ENCODE measurements at places on chromosomes 12 and 14.

- DNase-seq = no peak
These were observed 68.0 kb upstream of the FAR2 start for GRCh38 chr12:29081101-29081500.

- DNase-seq = no peak
These were observed 29.1 kb downstream of the CRY1 start for GRCh38 chr12:107064243-107064642.

DNA sequence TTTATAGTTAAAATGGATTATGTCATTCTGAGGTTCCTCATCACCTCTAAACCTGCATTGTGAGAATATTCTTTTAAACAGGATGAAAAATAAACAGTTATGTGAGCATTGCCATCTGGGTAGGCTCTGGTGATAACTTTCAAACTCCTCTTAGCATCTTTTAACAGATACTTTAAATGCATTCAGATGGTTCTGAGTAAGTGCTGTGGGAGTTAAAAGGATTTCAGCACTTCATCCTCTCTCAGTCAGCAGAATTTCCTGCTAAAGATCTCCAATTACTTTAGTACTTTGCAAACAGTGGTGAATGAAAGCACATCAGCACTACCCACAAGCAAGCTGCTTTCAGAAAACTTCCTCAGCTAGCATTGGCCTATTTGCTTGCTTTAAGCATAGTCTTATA, 59.3 kb upstream of the TMTC1 start:
- DNase-seq = no peak

DNA sequence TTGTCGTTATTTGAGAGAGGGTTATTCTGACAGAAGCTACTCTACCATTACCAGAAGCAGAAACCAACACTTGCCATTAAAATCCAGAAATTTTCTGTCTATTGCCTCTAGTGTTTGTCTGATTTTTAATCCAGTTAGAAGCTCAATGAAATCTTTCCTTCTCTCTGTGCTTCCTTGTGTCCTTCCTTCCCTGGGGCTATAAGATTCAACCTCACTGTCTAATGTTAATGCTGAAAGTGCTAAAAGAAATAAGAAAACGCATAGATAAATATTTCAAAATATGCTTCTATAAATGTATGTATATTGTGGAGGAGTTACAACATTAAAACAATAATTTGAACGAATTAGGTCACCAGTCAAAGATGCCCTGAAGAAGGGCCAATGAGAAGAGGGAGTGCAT, 120.8 kb downstream of the SEC23A start:
- no peak for DNase-seq

DNA sequence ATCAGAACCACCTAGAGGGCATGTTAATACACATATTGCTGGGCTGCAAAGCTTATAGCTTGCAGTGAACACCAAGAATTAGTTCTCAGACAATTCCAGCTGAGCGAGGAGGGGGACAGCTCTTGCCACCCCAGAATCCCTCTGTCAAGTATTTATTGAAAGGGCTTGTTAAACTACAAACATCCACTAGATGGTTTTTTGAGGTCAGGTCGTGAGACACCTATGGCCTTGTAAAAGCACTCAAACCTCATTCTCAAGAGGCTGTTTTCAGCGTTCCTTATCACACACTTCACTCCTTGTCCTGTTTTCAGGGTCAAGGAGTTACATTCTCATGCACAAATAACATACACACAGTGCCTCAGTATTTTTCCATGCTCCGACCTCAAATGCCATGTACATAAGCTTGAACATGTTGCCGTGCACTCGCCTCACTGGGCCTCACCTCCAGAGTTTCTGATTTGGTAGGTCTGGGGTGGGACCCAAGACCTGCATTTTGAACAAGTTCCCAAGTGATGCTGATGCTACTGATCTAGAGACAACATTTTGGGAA, 98.8 kb upstream of the PTPRR start:
- no peak for DNase-seq

GRCh38 chr12:126051611-126052107, 986.4 kb downstream of the AACS start:
- peak; percentile 52 for DNase-seq

- DNase-seq = no peak
These were observed 51.8 kb upstream of the HIF1A start for GRCh38 chr14:61643555-61643954.

GRCh38 chr14:62031504-62031903, 269.3 kb downstream of the SNAPC1 start:
- peak; percentile 8 for DNase-seq

- no peak for DNase-seq
These were observed 107.9 kb upstream of the GZMB start for GRCh38 chr14:24741871-24742270.

DNA sequence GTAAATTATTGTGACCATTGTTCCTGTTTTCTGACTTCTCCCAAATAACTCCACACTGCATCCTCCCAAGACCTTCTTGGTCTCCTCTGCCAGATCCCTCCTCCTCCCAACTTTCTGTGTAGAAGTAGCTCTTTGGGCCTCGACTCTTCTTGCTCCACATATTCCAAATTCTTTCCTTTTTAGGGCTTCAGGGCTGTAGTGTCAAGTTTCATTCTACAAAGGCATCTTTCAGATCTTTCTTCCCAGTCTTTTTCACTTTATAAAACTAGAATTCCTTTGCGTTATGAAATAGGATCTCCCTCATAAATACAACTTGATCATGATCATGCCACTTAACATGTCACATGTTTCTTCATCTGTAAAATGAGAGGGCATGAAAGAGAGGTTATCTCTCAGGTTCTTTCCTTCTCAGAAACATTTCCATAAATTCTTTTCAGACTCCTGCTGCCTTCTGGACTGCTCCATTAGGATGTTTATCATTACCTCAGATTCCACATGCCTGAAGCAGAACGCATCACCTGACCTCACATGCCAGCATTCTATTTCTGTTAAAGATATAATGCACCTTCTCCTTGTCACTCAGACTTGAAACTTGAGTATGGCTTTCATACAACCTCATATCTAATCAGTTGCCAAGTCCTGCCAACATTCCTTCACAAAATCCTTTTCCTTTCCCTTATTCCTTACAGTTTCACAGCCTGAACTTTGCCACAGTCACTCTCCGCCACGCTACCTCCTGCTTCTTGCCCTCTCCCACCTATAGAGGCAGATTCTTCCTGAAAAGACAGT, 8.5 kb downstream of the SLC38A1 start:
- DNase-seq = no peak

DNA sequence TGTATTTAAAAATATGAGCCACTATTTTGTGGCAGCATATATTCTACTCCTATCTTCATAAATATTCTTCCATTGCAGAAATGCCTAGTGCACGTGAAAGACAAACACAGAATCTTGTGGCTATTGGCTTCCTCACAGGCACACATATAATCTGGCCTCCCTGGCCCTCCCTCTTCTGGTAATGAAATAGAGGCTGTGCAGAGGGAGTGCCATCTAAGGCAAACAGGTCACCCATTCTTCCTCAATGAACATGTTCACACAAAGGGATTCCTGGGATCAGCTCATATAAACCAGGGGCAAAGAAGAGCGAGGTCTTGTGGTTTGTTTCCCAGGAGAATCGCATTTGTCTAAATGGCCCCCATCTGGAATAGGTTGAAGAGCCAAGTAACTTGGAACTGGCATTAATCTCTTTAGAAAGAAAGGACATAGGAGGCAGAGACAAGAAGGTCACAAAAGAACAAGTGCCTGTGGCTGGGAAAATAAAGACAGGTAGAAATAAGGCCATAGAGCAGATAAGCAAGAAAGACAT, 171.6 kb upstream of the PTPRQ start:
- no peak for DNase-seq

DNA sequence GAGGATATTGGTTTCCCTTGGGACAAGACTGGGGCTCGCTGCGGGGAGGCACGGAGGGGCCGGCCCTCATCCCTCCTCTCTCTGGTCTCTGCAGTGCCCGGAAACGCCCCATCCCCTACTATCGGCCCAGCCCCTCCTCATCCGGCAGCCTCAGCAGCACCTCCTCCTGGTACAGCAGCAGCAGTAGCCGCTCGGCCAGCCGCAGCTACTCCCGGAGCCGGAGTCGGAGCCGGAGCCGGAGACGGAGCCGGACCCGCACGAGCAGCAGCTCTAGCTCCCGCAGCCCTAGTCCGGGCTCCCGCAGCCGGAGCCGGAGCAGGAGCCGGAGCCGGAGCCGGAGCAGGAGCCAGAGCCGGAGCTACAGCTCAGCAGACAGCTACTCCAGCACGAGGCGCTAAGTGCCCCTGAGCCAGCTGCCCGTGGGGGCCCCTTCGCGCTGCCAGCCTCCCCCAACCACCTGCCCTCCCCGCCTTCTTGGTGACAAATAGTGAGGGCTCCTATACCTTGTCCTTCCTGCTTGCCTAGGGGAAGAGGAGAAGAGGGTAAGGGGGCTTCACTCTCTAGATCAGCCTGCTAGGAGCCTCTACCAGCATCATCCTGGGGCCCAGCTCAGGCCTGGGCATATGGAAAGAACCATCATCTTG, 22.2 kb upstream of the HSPB8 start:
- no peak for DNase-seq

DNA sequence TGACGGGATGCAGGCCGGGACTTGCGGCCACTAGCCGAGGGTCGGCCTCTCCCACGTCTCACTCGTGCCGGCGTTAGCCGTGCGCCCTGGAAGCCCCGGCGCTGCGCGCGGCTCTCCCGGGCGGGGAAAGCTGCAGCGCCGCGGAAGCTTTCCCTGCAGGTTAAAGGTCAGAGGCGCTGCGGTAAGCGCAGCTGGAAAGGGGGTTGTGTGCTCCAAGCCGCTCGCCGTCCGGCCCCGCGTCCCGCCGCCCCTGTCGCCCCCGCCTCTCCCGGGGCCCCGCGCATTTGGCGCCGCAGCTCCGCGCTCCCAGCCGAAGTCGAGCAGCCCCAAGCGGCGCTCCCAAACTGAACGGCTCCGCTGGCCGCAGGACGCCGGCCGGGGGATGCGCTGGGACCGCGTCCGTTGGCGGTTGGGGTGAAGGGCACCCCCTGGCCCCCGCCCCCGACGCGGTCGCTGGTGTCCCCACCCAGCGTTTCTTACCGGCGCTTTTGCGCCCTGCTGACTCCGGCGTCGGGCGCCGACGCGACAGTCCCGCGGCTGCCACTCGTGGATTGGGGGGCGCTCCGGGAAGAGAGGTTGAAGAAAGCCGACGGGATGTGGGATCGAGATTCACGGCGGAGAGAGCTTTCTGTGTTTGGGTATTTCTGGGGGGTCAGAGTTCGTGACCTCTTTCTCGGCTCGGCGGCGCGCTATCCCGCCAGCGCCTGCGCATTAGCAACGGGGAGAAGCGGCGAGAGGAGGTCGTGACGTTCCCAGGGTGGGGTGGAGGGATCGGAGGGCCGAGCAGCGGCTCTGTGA, at the start of gene NR2C1:
NR2C1 (minus strand) TSS at position 719 of the 798 bp plus-strand sequence. CDS start 6,234 bp downstream, outside the sequence.
- peak; percentile 95 for DNase-seq

DNA sequence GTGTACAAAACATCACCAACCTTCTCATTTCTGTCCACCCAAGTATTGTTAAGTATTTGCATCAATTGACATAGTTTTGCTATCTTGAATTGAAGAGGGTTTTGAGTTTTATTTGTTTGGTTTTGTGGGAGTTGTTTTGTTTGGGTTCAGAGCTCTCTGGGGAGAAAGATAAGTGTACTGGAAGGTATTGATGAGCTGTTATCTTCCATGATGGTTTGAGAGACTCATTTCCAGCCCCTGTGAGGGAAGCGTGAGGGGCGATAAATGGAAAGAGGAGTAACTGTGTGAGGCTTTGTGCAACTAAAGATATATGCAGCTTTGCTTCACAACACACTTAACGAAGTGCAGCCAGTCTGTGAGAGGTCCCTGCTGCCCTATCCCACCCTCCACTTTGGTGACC, 15.7 kb upstream of the CIPC start:
- DNase-seq = no peak

- DNase-seq = no peak
These were observed 18.3 kb downstream of the KCTD10 start for GRCh38 chr12:109458771-109459208.

GRCh38 chr12:111826316-111826715, 15.7 kb upstream of the MAPKAPK5 start:
- DNase-seq = no peak

GRCh38 chr12:52846356-52846970, 2.3 kb downstream of the KRT78 start:
- no peak for DNase-seq

- no peak for DNase-seq
These were observed 18.7 kb upstream of the MLEC start for GRCh38 chr12:120668091-120668867.

GRCh38 chr14:79686196-79686595, 525.1 kb downstream of the DIO2 start:
- DNase-seq = no peak

- peak; percentile 25 for DNase-seq
These were observed 58.6 kb upstream of the TMEM263 start for GRCh38 chr12:106897082-106897481.

DNA sequence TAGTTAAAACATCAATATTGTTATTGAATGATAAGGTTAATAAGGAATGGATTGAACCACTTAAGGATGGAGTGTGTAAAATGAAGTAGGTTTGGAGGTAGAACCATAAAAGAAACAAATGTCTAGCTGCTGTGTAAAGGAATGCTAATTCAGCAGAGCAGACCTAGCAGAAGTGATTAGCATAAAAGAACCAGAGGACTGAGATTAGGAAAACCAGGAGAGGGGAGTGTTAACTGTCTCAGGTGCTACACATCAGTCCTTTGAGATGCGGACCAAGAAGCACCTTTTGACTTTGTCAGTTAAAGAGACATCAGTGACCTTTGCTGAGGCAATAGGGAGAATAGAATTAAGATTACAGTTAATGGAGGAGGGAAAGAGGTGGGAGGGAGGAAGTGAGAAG, 84.5 kb downstream of the PLEKHA5 start:
- DNase-seq = no peak

GRCh38 chr14:102525219-102525928, 15.8 kb upstream of the ANKRD9 start:
- peak; percentile 78 for DNase-seq

- no peak for DNase-seq
These were observed 13.0 kb upstream of the TMTC2 start for GRCh38 chr12:82673698-82674097.

DNA sequence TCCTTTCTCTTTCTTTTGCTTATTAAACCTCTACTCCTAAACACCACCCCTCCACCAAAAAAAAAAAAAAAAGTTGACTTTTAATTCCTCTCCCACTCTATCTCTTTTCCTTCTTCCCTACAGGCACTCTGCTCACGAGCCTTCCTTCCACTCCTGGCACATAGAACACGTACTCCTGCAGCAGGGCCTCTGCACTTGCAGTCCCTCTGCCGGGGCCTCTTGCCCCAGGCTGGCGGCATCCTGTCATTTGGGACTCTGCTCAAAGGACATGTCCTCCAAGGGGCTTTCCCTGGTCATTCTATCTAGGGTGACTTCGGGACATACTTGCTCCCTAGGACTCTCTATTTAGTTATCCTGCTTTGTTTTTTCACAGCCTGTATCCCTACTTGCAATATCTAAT, 7.7 kb downstream of the FOS start:
- DNase-seq = no peak

DNA sequence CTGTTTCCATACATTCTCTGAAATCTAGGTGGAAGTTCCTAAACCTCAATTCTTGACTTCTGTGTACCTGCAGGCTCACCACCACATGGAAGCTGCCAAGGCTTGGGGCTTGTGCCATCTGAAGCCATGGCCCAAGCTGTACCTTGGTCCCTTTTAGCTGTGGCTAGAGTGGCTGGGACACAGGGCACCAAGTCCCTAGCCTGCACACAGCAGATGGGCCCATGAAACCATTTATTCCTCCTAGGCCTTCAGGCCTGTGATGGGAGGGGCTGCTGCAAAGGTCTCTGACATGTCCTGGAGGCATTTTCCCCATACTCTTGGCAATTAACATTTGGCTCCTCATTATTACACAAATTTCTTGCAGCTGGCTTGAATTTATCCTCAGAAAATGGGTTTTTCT, 40.0 kb upstream of the COCH start:
- DNase-seq = no peak

GRCh38 chr14:33794791-33795305, 156.0 kb downstream of the EGLN3 start:
- no peak for DNase-seq
